AG09319 (cell line): ENCODE measurements at places on chromosomes 3 and 15.

DNA sequence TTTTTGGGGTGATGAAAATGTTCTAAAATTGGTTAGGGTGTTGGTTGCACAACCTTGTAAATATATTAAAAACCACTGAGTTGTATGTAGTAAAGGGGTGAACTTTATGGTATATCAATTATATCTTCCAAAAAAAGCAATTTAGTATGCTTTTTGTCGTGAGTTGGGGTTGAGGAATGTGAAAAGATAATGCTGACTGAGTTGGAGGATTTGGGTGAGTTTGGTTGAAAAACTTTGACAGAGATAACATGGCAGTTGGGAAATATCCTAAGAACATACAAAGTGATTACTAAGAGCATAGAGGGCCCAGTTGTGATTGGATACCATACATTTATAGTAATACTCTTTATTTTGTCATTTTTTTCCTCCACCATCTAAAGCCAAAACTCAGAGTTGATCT lies 33.6 kb downstream of the HMG20A start:
- no peak for DNase-seq

- no peak for DNase-seq
These were observed 360.2 kb downstream of the ZNF385D start for GRCh38 chr3:21390856-21391255.

DNA sequence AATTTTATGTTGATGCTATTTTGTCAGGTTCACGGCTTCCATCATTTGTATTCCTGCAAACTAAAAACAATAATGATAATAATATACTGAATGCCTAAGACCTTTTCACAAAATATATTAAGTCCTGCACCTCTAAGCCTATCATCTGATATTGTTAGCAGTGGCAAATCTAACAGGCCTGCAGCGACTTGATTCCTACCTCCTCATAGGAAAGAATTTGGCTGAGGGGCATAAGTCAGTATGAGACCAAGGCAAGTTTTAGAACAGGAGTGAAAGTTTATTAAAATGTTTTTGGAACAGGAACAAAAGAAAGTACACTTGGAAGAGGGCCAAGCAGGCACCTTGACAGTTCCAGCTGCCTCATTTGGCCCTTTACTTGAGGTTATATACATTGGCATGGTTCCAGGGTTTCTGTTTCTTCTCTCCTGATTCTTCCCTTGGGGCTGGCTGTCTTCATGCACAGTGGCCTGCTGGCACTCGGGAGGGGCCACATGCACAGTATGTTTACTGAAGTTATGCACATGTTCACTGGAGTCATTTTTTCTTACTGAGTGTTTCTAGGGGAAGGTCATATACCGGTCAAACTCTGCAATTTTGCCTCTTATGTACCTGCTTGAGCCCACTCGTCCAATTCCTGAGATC lies 418.1 kb downstream of the EPHA6 start:
- no peak for DNase-seq

- DNase-seq, result no peak
These were observed 8.4 kb downstream of the GATA2 start for GRCh38 chr3:128484404-128485281.

GRCh38 chr15:83262594-83263315 lies 21.7 kb downstream of the BNC1 start:
- no peak for DNase-seq
